ENCODE measurements at places on chromosomes 12 and 14.

DNA sequence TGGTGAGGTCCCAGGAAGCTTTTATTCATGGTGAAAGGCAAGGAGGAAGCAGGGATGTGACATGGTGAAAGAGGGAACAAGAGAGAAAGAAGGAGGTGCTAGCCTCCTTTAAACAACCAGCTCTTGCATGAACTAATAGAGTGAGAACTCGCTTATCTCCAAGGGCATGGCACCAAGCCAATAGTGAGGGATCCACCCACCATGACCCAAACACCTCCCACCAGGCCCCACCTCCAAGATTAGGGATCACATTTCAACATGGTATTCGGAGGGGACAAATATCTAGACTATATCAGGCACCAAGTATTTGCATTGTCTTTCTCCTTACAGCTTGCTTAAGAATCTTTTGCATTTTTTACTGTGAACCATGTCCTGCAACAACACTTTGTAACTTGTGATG, 91.9 kb upstream of the DHRS4 start:
- DNase-seq = no peak

- no peak for DNase-seq
Measured at GRCh38 chr14:55794655-55795595, 214.9 kb downstream of the KTN1 start.

- no peak for DNase-seq
Measured at GRCh38 chr12:102879144-102879763, 37.8 kb downstream of the PAH start.

GRCh38 chr12:108597559-108598471, at the start of gene TMEM119:
TSS of gene TMEM119 (minus strand) at chr12:108598084. CDS start at chr12:108592383, 5,701 bp downstream.
- DNase-seq = no peak

DNA sequence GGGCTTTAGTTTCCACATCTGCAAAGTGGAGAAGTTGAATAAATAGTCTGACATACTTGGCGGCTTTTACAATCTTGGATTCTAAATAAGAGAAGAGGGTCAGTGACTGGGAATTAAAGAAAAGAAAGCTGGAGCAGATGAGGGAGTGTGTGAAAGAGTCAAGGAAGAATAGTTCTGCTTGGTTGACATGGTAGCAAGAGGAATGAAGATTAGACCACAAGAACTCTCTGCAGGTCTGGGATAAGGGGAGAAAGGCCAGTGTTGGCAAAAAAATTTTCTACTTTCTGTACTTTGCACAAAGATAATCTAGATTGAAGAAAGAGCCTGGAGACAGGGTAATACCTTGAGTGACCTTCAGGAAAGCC, 5.9 kb downstream of the ITGB7 start:
- no peak for DNase-seq

DNA sequence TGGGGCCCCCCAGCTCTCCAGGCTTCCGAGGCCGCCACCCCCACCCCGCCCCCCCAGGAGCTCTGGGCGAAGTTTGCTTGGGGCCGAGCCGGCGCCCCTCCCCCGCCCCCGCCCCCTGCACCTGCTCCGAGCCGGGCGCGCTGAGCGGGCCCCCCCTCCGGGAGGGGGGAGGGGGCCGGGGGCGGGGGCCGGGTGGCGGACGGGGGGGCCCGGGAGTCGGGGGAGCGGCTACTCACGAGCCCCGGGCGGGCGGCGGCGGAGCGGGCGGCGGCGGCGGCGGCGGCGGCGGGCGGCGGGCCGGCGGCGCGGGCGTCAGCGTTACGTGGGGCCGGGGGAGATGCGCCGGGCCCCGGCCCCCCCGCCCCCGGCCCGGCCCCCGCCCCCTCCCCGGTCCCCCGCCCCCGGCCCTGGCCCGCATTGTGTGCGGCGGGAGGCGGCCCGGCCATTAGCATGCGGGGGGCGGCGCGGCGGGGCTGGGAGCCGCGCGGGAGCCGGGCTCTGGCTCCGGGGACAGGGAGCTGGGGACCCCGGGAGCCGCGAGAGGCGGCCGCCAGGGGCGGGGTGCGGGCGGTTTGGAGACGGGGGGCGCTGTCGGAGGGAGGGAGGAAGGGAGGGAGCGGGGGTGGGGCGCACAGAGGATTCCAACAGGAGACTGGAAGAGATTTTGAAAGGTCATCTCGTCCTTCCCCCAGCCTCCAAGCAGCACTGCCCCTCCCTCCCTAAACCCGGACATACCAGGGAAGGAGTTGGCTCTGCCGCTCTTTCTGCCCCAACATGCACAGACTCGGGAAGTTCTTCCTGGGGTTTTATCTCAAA, at the start of gene ZNF219:
ZNF219 (minus strand) TSS at position 580 of the 816 bp plus-strand sequence. CDS start 5,064 bp downstream, outside the sequence.
- no peak for DNase-seq

GRCh38 chr14:65501328-65501727, 88.8 kb downstream of the FUT8 start:
- no peak for DNase-seq

DNA sequence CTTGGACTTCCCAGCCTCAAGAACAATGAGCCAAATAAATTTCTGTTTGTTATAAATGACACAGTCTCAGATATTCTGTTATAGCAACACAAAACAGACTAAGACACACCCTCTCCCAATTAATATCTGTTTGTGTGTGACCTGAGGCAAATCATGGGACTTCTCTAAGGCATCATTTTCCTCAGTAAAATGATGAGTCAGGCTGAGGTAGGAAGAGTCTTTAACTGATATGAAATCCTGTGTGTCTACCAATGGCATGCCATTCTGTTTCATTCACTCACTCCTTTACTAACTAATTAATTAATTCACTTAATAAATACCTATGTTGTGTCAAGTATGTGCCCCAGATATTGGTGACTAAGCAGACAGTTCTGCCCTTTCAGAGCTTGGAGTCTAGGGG, 258.4 kb upstream of the CRY1 start:
- DNase-seq = no peak

- no peak for DNase-seq
Measured at GRCh38 chr12:82458101-82458500, 99.8 kb downstream of the METTL25 start.

DNA sequence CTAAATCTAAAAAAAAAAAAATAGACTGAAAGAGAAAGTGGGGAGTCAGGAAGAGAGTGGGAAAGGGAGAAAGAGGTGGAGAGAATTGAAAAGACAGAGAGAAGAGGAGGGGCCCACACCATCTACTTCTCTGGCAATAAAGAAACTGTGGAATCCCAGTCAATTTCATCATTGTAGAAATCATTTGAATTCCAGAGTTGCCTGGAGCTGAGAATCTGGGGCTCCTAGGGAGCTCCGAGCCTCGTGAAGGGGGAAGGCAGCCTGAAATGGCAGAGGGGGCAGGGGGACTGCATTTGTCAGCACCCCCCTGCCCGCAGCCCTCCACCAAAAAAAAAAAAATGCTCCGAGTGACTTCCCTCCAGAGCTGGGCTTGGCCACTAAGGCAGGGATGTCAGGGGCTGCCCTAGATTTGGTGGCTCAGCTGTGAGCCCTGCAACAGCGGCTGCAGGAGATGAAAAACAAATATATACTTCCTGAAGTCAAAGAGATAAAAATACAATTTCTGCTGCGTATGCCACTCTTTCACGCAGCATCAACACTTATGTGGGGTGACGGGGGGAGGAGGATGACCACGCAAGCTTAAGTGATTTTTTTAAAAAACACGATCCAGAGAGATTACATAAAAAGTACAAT, 80.5 kb downstream of the BCL11B start:
- DNase-seq = no peak

GRCh38 chr12:57377103-57377840, 53.6 kb downstream of the R3HDM2 start:
- DNase-seq = no peak

DNA sequence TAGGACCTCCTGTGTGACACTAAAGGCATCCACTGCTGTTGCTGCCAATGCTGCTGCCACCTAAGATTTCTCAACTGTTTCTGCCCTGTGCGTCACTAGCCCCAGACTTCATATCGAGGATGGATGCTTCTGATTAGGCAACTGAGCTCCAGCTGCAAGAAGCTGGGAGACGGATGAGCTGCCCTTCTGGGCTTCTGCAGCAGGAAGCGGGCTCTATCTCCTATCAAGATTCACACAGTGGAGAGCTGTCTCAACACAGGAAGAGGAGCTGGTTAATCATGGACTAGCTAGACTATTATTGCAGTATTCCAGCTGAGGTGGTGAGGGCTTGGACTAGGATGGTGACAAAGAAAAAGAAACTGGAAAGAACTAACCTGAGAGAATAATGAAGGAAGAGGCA, 59.2 kb upstream of the PELI2 start:
- no peak for DNase-seq

DNA sequence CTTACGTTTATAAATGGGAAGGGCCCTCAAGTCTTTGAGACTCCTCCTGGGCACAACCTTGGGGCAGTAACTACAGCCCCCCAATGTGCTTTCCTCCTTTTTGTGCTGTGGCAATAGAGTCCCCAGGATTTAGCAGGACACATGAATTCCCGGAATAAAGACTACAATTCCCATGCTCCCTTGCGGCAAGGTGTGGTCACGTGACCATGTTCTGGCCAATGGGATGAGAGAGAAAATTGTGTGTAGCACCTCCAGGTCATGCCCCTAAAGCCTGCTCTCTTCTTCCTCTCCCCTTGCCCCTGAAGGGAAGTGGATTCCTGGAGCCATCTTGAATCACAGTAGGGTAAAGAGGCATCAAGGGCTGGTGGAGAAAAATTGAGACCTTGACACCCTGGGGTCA, 295.1 kb upstream of the SFSWAP start:
- DNase-seq = no peak

DNA sequence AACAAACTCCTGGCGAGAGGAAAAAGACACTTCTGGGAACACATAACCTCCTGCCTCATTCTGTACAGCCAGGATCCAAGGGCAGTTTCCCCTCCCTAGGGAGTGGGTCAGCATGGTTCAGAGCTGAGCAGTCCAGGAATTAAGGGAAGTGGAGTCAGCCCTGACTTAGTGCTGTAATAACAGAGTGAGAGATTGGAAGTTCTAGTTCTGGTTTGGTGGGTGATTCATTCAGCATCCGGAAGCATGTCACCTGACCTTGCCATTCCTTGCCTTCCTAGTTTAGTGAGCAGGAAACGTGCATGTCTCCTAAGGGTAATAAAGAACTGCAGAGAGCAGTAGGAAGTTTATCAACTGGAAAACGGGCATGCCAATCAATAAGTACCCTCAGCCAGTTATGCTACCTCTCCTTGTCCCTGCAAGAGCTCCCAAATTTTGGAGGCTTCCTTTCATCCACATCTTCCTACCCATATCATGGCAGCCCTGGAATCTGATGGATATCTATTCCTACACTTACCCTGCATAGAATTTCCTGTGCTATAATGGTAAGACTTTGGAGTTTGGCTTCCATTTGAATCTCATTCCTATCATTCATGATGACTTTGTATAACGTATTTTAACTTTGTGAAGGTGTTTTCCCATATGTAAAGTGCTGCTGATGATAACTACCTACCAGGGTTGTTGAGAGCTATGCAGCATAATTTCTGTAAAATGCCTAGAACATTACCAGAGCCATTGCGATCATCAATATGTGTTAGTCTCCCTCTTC, 28.5 kb upstream of the MAGOHB start:
- no peak for DNase-seq

GRCh38 chr14:32200368-32201192, 1.3 kb upstream of the RNU6-7 start:
- DNase-seq = no peak

GRCh38 chr12:110920324-110920910, at the start of gene MYL2:
TSS of gene MYL2 (minus strand) at chr12:110920579. CDS start at chr12:110920529, 50 bp downstream.
- DNase-seq = no peak
